ENCODE measurements at places on chromosomes 3 and 15. TPM values are rescaled to one million over a fixed set of nuclear protein-coding genes. Genes with fewer than 3 reads are reported as not detected.

The KIF7 gene
- polyA plus RNA-seq, result 1.3 TPM

The LRIG1 gene
- polyA plus RNA-seq, result 32.7 TPM

DNA sequence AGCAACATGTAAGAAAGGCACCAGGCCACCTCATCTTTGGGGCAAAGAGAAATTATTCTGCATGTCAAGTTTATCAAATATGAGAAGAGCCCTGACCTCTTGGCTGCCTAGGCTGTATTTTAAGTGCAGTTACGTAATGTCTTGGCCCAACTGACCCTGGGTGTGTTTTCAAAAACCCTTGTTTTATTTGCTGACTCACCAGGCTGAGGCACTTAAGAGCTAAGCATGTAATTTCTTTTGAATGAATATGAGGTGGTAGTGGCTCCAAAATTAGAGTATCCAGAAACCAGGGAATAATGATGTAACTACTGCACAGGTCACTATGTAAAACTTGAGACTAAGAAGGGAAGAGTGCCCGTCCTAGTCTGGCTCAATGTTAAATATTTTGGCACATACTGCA lies 24.3 kb downstream of the PGPEP1L start:
- no peak for DNase-seq
- H3K27me3 ChIP-seq, result no peaks in the 10 kb centered on the region
- H3K4me1 ChIP-seq, result peaks cover 5% of the 10 kb centered on the region
- no peak overlapping the region for H3K27ac ChIP-seq

DNA sequence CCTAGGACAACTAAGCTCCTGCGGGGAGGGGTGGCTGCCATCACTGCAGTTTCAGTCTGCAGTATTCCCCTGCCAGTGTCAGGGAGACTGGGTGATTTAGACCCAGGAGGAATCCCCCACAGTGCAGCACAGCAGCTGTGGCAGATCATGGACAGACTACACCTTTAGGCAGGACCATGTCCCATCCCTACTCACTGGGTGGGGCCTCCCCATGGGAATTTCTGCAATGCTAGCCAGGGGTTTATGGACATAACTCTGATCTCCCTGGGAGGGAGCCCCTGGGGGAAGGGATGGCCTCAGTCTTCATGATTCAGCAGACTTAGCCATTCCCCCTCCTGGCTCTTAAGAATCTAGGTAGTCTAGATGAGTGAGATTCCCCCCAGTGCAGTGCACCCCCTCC lies 130.1 kb upstream of the STAC start:
- no peaks in the 10 kb centered on the region for H3K36me3 ChIP-seq
- no peak for DNase-seq
- no peak overlapping the region for H3K4me3 ChIP-seq
- no peak overlapping the region for H3K27ac ChIP-seq
- no peaks in the 10 kb centered on the region for H3K27me3 ChIP-seq

GRCh38 chr3:49638445-49638844 lies 35.7 kb upstream of the APEH start:
- no peaks in the 10 kb centered on the region for H3K4me1 ChIP-seq
- H3K27me3 ChIP-seq, result no peaks in the 10 kb centered on the region
- no peak for DNase-seq
